ENCODE measurements at places on chromosomes 3 and 15. TPM values are rescaled to one million over a fixed set of nuclear protein-coding genes. Genes with fewer than 3 reads are reported as not detected.

GRCh38 chr15:76905855-76906254, 715 bp upstream of the SCAPER start:
- DNase-seq = no peak

GRCh38 chr3:10546820-10547263, 41.5 kb upstream of the ATP2B2 start:
- DNase-seq = peak; percentile 32

DNA sequence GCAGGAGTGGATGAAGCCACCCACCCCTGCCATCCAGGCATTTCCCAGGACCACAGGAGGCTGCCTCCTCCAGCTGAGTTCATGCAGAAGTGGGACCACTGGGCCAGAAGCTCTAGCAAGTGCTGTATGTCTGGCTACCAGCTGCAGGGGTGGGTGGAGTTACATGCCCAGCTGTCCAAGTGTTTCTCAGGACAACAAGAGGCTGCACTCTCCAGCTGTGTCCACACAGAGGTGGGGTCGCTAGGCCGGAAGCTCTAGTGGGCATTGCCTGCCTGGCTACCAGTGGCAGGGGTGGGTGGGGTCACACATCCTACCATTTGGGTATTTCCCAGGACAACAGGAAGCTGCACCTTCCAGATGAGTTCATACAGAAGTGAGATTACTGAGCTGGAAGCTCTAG, 234.0 kb upstream of the PPP2R3A start:
- no peak for DNase-seq

DNA sequence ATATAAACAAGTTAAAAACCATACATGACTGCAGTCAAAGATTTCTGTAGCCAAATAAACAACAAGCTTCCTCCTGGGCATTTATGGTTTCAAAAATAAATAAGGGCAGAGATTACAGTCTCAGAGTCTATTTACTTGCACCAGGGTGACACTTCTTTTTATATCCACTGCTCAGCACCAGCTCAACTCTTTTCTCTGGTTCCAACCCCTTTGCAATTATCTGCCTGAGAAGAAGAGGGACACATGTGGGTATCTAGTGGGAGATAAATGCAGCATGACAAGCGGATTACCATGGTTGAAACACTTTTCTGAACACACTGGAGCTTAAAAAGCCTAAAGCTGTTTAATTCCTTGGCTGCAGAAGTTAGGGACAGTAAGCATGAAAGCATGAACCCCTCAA, 311.5 kb downstream of the CNTN3 start:
- DNase-seq = no peak

DNA sequence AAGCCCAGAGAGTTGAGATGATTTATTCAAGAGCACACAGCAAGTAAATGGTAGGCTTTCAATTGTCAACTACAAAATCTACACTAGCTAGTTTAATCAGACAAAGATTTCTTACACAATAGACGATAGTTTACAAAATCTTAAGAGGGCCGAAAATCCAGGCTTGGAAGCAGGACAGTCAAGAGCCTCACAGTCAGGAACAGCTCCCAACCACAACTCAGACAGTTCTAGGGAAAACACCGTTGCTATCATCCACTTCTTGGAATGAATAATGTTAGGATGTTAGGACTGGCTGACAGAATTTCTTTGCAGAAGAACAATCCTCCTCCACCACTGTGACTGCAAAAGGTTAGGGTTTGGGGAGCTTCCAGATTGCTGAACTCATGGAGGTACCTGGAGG, 290.8 kb upstream of the ZPLD1 start:
- no peak for DNase-seq

The SAXO2 gene
- total RNA-seq = 3.1 TPM

The CACNA2D2 gene
- total RNA-seq = 14.1 TPM
